NCI-H510A treated with DMSO at 0.1 percent for 48 hours (cell line): ENCODE measurements at places on chromosomes 3 and 15.

DNA sequence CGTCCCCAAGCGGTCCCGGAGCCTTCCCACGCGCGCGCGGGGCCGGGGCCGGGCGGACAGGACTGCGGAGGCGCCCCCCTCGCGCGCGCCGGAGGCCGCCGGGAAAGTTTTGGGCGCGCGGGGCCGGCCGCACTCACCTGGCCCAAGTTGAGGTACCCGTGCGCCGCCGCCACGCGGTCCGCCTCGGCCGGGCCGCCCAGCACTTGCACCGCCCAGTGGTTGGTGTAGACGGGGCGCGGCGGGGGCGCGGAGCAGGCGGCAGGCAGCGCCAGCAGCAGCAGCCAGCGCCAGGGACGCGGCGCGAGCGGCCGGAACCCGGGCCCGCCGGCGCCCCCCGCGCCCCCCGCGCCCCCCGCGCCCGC, 289 bp downstream of the PCSK6 start:
- no peak for DNase-seq

- peak; percentile 5 for DNase-seq
Observed at GRCh38 chr3:74613521-74614106, 845 bp downstream of the CNTN3 start.

- no peak for DNase-seq
Observed at GRCh38 chr15:72934921-72935320, 117.3 kb upstream of the NEO1 start.

- no peak for DNase-seq
Observed at GRCh38 chr3:112974178-112974517, 755 bp downstream of the CD200R1 start.

GRCh38 chr3:81170298-81170697, 591.1 kb downstream of the GBE1 start:
- no peak for DNase-seq

DNA sequence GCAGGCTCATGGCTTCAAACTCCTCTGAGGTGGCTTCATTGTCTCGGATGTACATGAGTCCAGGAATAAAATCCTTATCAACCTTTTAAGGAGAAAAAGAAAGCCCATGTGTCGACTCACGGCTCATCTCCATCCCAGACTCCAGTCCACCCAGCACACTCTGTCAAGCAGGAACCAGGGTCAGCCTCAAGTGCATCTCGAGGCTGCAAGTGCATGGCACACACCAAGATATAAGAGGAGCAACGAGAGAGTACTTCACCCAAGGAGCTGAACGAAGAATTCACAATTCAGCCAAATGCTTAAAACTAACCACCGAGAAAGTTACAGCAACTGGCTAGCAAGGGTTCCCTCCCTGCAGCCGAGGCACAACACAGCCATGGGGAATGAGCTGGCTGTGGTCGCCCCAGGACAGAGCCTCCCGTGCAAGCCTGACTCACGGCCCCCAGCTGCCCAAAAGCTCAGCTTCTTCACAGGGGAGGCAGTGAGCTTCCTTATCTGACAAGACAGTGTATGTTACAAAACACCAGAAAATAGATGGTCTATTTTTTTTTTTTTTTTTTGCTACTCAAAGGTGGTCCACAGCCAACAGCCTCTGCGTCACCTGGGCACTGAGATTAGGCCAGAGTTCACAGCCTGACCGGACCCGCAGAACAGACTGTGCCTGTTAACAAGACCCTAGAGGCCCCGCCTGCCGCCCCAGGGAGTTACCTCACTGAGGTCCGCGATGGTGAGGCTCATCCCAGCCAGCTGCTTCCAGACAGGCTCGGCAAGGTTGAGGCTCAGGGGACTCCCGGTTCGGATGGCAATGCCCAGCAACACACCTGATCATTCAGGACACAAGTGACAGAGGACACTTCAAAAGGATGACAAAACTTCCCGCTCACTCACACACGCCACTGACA, 15.9 kb upstream of the OCA2 start:
- DNase-seq: no peak

DNA sequence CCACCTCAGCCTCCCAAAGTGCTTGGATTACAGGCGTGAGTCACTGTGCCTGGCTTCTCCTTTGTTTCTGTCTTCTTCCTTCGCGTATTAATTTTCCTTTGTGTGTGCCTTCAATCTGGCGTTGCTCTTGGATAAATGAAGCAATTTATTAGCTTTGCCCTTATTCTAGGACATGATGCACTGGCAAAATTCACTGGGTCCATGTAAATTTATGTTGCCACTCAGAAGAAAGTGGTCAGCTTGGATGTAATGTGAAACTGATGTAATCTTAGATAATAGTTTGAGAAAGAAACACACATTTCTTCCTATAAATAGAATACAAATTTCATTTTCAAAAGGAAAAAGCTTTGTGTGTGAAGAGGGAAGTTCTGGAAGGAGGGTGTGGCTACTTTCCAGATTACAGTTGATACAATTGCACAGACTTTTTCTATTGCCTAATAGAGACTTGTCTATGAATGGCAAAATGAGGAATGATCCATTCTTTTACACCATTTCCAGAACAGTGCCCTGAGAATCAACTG, 23.3 kb upstream of the ATP1B3 start:
- no peak for DNase-seq

GRCh38 chr15:69757186-69757585, 304.6 kb downstream of the RPLP1 start:
- no peak for DNase-seq

DNA sequence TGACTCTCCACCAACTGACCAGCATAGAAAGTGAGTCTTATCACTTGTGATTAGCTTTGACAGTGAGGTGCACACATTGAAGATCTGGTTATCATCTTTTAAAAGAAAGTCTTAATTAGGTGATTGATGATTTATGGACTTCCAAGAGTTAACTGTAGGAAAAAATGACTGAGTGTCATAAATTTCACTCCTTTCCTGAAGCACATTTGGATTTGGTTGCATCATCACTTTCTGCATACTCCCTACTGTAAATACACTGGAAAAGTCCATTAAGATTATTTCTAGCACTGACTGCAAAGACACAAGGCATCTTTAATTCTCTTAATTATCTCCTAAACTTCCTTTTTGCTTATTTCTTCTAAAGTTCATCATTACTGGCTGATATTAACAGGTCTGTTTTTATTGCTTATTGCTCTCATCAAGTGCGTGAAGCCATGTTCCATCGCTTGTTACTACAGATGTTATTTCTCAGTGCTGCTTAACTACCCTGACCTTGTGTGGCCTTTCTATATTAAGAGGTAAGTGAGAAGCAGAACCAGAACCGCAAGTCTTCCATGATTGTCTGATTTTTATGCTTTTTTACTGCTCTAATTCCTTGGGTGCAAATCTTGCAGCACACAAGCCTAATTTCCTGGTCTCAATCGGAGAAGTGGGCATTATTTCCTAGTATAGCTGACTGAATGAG, 153.2 kb downstream of the MEIS2 start:
- no peak for DNase-seq

DNA sequence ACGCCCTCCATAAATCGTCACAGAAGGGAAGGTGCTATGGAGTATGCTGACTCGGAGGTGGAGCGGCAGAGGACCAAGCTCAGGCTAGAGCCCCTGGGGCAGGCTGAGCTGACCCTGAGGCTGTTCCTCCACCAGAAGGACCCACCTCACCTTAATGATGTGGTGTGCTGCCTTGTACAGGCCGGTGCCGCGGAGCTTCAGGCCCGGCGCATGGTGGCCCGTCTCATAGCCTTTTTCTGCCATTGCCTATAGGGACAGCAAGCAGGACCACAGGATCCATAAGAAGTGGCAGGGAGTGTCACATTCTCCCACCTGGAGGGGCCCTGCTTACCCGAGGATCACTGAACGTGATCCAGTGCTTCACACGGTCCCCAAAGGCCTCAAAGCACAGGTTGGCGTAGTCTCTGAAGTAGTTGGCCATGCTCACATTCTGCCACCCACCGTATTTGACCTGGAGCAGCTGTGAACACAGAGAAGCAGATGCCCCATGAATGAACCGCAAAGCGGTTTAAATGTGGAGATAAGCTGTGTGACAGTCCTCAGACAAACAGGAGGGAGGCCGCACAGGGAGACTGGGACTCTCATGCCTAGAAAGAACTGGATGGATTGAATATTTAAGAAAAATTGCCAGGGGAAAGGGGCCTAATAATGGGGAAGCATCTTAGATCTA, 4.8 kb downstream of the LCTL start:
- DNase-seq: no peak

- no peak for DNase-seq
Observed at GRCh38 chr15:55387027-55387426, 21.1 kb downstream of the CCPG1 start.

GRCh38 chr3:41195946-41196345, 3.4 kb upstream of the CTNNB1 start:
- no peak for DNase-seq

- no peak for DNase-seq
Observed at GRCh38 chr15:74041777-74042435, 40.4 kb downstream of the GOLGA6A start.

DNA sequence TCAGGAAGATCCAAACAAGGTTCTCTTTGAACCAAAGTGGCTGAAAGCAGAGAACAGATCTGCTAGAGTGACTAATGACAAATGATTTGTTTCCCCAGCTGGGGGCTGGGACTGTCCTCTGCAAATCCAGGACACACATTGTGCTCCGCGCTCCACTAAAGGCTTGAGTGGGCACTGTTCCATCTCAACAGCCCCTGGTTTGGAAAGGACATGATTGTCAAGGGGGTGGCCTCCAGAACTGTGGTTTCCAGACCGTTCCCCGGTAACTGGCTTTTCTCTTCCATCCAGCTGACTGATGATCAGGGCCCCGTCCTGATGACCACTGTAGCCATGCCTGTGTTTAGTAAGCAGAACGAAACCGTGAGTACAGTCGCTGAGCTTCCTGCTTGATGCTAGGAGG, 91.0 kb downstream of the LRTM1 start:
- peak; percentile 25 for DNase-seq

DNA sequence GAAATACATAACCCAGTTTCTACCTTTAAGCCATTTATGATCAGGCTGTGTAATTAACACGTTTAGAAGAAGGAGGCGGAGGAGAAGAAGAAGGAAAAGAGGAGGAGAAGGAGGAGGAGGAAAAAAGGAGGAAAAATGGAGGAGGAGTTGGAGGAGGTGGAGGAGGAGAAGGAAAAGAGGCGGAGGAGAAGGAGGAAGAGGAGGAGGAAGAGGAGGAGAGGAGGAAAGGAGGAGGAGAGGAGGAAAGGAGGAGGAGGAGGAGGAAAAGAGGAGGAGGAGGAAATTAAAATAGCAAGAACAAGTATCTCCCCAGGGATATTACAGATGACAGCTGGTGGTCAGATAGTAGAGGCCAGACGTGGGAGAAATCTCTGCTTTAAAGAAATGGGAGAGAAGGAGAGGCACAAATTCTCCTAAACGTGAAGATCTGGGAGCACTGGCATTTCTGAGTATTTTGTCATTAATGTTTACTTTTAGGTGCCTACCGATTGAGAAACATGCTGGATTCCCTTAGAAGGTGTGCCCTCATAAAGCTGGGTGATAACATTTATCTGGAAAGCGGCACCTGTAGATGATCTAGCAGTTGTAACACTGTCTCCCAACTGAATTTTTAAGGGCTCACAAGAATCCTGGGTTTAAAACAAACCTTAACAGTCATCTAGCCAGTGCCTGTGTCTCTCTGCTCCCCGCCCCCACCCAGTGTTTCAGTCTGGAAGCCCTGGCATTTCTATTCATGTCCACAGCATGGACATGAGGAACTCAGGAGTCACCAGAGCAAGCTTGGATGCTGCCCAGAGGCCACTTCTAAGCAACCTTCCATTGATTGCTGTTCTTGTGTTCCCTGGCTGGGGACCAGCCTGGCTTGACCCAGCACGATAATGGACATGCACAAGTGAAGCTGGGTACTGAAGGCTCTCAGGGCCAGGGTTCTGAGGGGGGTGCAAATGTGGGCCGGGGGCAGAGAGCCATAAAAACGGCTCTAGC, 75.2 kb downstream of the CHRNA7 start:
- DNase-seq: no peak

DNA sequence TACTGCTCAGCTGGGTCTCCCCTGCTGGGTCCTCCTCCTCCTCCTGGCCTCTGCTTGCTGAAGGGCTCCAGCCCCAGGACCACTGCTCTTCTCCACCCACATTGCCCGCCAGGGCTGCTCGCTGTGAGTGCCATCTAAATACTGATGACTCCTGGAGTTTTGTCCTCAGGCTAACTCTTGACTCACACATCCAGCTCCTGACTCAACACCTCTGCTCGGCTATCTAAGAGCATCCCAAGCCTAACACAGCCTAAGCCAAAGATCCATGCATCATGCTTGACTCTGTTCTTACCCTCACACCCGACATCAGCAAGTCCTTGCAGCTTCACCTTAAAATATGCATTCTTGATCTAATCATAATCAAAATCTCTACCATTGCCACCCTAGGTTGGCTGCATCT, 260.2 kb downstream of the KLF13 start:
- DNase-seq: no peak

DNA sequence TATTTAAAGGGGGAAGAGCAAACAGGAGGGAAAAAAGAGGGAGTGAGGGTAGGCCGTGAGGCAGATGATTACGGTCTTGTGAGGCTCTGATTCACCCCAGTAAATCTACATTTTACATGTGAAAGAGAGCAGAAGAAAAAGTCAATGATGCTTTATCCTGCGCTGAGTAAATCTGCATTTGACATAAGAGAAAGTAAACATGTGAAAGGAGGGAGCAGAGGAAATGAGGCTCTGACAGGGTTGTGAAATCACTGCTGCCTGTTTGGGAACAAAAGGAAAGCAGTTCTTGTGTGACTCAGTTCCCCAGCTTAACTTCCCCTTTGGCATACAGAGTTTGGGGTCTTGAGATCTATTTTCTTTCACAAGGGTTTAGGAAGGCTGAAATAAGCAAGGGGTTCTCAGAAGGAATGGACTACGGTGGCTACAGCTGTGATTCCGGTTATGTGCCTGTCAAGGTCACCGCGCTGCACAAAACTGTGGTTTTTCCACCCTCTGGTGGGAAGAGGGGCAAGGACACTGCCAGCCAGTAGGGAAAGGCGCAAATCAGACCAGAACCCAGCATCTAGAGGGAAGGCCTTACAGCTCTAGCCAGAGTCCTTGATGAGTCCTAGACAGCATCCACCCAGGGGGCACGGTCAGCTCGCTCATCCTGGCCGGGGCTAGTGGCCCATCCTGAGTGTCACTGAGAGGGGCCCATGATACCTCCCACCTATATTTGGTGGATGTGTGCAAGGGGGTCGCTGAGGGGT, 18.9 kb upstream of the HCN4 start:
- DNase-seq: no peak

DNA sequence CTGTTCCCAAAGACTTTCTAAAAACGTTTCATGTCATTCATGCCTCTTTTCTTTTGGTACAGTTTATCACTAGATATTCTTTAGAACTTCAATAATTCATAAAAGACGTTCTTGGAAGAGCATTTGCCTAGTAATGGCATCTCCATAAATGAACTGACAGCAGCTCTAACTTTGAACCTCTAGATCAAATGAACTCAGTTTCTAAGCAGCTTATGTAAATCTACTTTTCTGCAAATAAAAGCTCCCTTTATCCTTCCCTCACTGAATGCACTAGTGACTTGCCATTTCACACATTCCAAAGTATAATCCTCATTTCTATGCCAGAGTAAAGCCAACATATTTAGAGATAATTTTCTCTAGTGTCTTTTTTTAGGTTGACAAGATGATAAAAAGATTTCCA, 85.2 kb downstream of the ZMAT3 start:
- DNase-seq: no peak

- no peak for DNase-seq
Observed at GRCh38 chr3:133830071-133830470, 24.5 kb downstream of the SRPRB start.

- DNase-seq: no peak
Observed at GRCh38 chr3:66272016-66272415, 51.2 kb downstream of the SLC25A26 start.
